Epithelial cell of proximal tubule (primary cell): ENCODE measurements at places on chromosomes 2 and 18. TPM values are rescaled to one million over a fixed set of nuclear protein-coding genes. Genes with fewer than 3 reads are reported as not detected.
A peak's percentile ranks its signal among the peaks of the same experiment; 100 is the strongest.

DNA sequence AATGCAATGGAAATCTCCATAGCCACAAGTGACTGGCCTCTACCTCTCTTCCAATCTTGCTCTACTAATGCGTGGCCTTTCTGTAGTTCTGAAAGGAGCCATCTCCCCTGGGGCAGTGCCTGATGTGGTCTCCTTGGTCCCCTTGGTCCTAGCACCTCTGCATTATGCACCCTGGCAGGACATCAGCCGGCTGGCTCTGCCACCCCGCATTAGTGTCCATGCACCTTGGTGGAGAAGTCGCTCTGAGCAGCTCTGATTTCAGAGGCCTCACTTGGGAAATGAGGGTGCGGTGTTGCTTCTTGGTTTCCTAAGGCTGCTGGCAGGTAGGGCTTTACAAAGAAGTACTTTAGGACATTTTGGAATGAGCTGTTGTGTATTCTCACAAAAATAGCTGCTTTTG is 317.9 kb downstream of the GBX2 start:
- no peak for DNase-seq

METTL5 gene
- 76.0 and 90.0 TPM in 2 replicates for total RNA-seq

DNA sequence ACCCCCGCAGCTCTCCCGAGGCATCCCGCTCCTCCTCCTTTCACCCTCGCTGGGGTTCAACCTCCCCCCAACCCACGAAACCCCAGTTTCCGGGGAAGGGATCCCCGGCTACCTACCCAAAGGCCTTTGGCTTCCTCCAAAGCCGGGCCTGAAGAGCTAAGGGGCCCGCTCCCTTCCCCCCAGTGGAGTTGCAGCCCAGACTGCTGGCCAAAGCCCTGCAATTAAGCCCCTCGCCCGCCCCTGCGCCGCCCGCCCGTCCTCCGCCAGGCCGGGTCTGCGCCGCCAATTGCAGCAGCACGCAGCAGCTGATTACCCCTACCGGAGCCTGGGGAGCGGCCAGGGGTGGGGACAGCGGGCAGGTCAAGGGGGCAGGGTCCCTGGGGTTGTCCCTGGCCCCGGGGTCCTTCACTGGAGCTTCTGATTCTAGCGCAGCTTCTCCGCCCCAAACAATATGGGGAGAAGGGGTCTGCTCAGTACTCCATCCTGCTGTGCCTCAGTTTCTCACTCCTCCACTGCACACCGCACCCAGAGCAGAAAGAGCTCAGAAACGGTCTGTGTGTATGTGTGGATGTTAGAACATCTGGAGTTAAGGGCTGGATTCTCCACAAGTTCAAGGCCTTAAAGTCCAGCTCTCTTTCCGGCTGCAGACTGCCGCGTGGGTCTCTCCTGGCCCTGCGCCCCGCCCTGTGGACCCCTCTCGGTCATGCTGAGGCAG is 16.9 kb downstream of the WNT10A start:
- DNase-seq = no peak

GRCh38 chr2:175837046-175837445 is 165.0 kb downstream of the LNPK start:
- no peak for DNase-seq

DNA sequence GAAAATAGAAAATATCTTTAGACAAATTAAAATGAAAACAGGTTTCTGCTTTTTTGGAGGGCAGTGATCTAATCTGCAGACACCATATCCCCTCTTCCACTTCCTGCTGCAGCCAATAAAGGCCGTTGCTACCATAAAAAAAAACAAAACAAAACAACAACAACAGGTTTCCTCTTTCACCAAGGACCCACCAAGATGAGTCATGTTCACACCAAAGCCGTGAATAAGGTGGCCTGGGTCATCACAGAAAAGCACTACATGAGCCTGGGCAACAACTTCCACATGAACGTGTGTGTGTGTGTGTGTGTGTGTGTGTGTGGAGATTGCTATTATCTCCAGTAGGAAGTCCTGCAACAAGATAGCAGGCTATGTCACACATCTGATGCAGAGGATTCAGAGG is 24.8 kb upstream of the TFCP2L1 start:
- peak; percentile 23 for DNase-seq

DNA sequence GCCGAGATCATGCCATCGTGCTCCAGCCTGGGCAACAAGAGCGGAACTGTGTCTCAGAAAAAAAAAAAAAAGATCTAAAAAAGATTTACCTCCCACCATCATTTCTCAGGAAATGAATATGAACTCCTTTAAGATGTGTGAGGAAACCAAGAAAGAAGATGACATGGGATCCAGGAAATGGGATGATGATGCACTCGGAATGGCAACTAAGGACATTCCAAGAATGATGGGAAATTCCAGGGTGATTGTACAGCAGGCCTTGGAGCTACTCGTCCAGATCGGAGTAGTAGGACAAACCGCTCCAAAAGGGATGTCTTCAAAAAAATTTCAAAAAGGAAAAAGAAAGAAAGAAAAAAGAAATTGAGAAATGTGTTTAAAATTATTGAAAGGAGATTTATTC is 84.9 kb upstream of the PMAIP1 start:
- DNase-seq = peak; percentile 56
